Activated T-helper 1 cell treated with Interleukin-2 at 50 U/mL for 16 hours (primary cell): ENCODE measurements at places on chromosomes 11 and 22.
A peak's percentile ranks its signal among the peaks of the same experiment; 100 is the strongest.

- DNase-seq: no peak
Observed at GRCh38 chr11:132405728-132406127, 1035.3 kb downstream of the NTM start.

GRCh38 chr22:28379075-28379779 is 300.4 kb downstream of the TTC28 start:
- no peak for DNase-seq

DNA sequence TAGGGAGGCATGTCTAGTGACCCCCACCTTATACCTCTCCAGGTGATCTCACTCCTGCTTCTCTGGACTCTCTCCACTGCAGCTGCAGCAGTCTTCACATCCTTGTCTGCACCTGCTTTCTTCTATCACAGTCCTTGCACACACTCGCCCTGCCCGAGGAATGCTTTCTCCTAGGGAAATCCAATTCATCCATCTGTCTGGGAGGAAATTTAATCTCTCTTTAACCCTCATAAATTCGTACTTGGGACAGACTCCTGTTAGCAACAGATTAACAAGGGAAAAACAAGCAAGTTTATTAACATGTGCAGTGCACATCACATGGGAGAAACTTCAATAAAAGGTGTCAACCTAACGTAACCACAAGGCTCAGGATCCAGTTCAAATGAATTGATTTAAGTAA is 11.3 kb upstream of the RCN1 start:
- no peak for DNase-seq

GRCh38 chr11:125680747-125681146 is at the start of gene ACRV1:
Gene ACRV1, minus strand, starts transcription at chr11:125680847. Its CDS starts 67 bp downstream, at chr11:125680780.
- no peak for DNase-seq

GRCh38 chr22:22890085-22890484 is 2.5 kb downstream of the IGLL5 start:
- DNase-seq: no peak

DNA sequence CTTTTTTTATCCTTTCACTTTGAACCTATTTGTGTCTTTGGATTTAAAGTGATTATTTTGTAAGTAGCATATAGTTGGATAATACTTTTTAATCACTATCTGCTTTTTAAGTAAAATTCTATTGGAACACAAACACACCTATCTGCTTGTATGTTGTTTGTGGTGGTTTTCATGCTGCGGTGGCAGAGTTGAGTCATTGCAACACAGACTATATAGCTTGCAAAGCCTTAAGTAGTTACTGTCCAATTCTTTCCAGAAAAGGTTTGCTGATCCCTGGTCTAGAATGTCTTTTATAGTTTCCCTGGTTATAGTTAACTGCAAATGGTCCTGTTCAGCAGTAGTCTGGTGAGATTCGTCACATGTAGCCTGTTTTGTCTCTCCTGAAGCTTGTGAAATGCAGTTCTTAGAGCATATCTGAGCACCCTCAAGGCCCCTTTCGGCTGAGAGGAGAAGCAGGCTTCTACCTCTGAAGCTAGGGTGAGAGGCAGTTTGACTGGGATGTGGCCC is 21.5 kb downstream of the SHANK3 start:
- no peak for DNase-seq

DNA sequence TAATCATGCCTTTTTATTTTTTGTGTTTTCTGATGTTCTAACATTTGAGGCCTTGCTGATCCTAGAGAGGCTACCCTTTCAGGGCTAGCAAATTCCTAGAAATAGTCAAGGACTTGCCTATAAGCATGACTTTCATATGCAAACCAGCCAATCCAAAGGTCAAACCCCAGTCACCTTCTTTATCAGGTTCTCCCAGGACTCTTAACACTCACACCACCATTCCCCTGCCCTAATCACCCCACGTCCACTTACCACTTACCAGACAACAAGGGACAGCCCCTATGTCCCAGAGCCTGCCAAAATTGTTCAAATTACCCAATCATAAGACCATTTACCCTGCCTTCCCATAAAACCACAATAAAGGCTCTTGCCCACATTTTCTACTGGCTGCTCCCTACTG is 1339.8 kb downstream of the LRRC4C start:
- DNase-seq: no peak

GRCh38 chr11:46672381-46672839 is 28.0 kb downstream of the ARHGAP1 start:
- no peak for DNase-seq

GRCh38 chr22:22111267-22111751 is 128.7 kb upstream of the TOP3B start:
- DNase-seq: no peak

DNA sequence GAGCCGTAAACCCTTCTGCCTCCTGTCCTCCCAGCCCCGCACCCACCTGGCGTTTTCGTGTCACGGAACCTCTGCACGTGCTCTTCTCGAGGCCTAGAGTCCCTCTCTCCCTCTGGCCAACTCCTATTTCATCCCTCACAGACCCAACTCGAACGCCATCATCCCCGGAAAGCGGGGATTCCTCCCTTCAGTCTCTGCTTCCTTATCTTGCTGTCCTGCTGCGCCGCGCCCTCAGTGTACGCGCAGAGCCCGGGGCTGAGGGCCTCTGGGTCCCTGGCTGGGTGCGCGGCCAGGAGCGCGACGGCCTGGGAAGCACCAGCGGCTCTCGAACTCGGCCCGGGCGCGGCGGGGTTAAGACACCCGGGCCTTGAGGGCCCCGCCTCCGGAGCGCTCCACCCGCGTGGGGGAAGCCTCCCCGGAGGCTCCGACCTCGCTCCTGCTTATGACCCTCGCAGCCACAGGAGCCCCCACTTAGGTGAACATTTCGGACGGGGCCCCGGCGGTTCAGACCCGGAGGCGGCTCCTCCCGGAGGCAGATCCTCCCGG is 398 bp upstream of the ATG16L2 start:
- no peak for DNase-seq

DNA sequence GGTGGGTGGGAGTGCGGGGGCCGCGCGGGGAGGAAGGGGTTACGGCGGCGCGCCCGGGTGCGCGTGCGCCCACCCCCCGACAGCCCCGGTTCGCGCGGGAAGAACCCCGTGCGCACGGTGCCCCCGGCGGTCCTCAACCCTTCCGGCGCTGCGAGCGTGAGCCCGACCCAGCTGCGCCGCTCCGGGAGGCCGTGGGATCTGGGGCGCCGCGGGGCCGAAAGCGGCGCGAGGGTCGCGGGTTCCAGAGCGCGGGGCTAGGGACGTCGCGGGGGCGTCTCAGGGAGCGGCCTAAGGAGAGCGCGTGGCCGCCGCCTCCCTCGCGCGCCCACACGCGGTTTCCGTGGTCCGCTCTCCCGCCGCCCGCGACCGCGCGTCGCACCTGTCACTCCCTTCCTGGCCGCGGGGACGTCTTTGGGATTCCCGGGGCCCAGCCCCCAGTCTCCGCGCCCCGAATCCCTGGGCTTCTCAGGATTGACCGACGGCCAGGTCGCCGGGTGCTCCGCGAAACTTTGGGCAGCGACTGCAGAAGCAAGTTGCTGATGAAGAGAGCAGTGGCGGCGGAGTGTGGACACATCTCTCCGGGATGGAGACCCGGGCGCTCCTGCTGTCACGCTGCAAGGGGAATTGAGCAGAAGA is 582 bp downstream of the SREBF2 start:
- peak; percentile 32 for DNase-seq

DNA sequence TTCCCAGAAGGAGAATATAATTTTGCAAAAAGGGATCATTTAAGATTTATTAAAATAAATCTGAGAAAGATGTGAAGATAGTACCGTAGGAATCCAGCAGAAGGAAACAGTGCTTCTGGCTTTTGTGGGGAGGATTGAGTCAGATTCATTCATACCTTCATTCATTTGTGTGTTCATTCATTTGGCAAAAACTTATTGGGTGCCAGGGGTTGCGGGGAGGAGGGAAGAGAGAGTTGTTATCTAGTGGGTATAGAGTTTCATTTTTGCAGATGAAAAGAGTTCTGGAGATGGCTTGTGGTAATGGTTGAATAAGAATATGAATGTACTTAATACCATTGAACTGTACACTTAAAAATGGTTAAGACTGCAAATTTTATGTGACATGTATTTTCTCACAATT is 31.1 kb downstream of the BMAL1 start:
- no peak for DNase-seq

DNA sequence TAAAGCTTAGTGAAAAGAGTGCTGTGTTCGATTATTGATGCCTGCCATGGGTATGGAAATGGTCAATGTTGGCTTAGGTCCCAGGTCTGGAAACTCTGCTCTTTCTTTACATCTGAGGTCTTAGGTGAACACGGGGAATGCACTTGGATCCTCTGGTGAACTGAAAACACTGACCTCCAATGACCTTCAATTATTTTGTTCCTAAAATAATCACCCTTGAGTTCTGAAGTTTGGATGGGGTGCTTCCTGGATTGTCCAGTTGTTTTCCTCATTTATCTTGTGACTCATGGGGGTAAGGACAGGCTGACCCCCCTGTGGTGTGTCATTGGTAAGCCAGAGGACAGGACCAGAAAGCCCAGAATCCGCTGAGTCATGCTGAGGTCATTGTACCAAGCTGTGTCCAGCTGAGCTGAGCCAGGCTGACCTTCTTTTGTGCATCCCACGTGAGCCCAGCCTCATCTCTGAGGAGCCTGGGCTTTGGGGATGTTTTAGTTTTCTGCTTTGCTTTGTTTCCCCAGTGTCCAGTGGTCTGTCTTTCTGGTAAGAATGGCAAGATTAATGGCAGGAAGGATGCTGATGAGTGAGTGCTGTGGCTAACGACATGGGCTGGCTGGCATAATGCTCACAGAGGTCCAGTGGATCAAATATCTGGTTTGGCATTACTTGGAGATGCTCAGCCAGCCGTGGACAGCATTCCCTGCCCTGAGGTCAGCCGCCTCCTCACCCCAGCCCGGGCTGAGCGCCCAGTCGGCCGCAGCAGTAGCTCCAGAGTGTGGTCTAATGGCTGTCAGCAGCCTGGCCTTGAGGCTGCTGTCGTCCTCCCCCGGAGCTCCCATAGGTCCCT is 35.6 kb downstream of the AMPD3 start:
- DNase-seq: no peak

GRCh38 chr11:22433094-22433455 is 94.9 kb downstream of the SLC17A6 start:
- DNase-seq: no peak

DNA sequence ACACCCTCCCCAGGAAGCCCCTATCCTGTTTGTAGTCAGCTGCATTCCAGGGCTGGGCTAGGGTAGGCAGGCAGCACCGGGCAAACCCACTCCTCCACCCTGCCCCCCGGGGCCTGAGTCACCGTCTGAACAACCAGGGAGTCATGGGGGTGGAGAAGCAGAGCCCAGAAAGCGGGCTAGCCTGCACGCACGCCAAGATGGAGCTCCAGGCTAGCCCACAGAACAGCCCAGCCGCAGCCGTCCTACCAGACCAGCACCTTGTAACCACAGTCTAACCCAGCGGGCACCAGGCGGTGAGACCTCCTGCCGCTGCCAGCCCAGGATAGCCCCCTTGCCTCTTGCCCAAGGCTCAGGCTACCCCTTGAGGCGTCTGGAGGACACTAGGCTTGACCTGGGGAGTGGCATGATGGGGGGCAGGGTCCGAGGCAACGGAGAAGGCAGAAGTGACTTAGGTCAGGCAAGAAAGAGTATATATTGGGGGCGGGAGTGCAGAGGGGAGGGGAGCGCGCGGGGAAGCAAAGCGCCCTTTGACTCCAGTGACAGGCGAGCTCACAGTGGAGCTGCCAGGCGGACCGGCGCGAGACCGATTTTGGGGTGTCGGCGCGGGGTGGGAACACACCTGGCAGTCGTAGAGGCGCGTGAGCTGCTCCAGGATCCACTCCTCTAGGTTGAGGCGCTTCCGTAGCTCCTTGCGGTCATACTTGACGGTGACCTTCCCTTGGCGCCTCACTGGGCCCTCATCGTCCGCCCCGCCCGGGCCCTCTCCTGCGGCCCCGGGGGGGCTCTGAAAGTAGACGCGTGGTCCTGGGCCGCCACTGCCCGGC is 734 bp downstream of the PPP1R14B start:
- peak; percentile 57 for DNase-seq

- DNase-seq: no peak
Observed at GRCh38 chr11:34972892-34973291, 56.5 kb downstream of the PDHX start.

DNA sequence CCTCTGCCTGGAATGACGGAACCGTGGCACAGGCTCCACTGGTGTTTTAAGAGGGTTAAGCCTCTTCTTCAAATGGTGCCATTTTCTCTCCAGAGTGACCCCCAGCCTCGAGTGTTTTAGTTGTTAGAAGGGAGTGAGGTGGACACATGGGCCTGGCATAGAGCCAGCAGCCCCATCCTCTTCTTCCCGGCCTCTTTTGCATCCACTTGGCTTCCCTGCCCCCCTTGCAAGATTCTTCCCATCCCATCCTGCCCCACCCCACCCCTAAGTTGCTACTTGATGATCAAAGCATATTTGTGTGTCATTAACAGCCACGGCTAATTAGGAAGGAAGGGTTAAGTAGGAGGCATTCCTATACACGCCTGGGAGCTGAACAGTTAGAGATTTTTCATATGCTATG is 72.3 kb upstream of the CRYBB3 start:
- DNase-seq: no peak

- DNase-seq: no peak
Observed at GRCh38 chr11:79030448-79030847, 410.4 kb downstream of the TENM4 start.

GRCh38 chr22:37309211-37310074 is 27.1 kb downstream of the CYTH4 start:
- no peak for DNase-seq

DNA sequence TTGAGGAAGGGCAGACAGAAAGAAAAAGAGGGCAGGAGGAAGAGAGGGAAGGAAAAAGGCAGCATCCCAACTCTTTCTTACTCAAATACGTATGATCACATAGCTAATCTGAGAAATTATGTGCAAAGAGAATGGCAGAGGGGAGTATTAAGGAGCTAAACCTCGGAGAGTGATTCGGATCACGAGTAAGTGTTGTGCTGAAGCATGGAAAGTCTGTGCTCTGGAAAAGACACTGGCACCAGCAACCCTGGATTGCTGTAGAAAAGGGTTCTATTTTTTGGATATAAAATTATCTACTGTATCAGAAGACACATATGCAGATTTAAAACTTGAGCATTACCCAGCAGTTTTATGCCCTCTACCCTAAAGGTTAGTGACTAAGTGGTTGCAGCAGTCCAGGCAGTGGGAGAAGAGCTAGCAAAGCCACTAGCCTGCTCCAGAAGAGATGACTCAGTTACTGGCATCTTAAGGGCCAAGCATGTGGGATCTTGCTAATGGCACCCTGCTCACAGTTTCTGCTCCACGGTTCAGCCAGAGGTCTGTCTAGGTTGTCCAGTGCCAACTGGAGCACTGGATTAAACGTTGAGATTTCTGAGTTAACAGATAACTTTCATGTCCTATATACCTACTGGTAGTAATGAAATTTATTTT is 151.7 kb downstream of the SWAP70 start:
- DNase-seq: no peak

GRCh38 chr11:45107029-45107428 is 39.4 kb upstream of the PRDM11 start:
- DNase-seq: no peak

- DNase-seq: no peak
Observed at GRCh38 chr22:25702040-25702439, 39.9 kb upstream of the MYO18B start.
